MM.1S (cell line): ENCODE measurements at places on chromosomes 3 and 15.

DNA sequence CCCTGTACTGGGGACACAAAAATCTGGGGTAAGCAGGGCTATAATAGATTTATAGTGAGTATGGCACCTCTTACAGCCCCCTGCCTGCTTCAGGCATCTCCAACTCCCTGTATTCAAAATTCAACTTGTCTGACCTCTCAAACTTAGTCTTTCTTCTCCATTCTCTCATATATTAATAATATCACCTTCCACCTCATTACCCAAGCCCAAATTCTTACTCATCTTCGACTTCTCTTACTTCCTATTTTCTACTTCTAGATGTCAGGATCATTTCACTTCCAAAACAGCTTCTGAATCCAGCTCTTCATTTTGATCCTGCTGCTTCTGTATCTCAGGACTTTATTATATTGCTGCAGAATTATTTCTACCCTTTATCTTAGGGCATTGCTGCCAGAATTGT is 290.7 kb downstream of the CHST2 start:
- no peak for DNase-seq

- DNase-seq = no peak
These were observed 11.4 kb upstream of the RAB11A start for GRCh38 chr15:65857718-65858402.

GRCh38 chr3:187975561-187976364 is 178.2 kb upstream of the LPP start:
- DNase-seq = no peak

- no peak for DNase-seq
These were observed 89.7 kb upstream of the GBE1 start for GRCh38 chr3:81851176-81851575.
